ENCODE measurements at places on chromosomes 5 and 9.

DNA sequence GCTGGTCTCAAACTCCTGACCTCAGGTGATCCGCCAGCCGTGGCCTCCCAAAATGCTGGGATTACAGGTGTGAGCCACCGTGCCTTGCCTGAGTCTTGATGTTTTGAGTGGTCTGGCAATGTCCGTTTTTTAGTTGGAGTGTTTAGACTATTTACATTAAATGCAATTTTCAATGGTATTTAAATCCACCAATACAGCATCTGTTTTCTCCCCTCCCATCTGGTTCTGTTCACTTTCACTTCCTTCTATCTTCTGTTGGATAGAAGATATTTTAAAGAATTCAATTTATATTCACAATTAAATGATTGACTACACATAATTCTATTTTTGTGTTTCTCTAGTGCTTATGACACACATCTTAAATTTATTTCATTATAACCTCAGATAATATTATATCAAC is 26.0 kb upstream of the PCAT7 start:
- DNase-seq, result no peak

GRCh38 chr5:54159153-54159892 is 151.1 kb downstream of the ARL15 start:
- no peak for DNase-seq

DNA sequence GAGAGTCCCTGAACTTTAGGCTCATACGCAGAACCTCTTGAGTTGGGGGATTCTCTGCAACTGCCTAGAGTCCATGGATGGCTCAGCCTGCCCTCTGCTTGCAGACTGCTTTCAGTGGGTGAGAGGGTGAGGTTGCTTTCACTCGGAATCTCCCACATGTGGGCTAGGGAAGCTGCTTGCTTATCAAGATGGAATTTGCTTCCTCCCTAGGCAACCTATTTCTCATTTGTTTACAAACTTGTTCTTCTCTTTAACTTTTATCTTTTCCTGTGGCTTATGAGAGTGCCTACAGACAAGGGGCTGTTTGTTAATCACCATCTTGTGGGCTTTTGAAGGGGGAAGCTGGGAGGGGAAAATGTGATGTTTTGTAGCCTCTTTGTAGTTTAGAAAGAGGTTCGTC is 10.0 kb downstream of the TLE4 start:
- DNase-seq, result no peak

DNA sequence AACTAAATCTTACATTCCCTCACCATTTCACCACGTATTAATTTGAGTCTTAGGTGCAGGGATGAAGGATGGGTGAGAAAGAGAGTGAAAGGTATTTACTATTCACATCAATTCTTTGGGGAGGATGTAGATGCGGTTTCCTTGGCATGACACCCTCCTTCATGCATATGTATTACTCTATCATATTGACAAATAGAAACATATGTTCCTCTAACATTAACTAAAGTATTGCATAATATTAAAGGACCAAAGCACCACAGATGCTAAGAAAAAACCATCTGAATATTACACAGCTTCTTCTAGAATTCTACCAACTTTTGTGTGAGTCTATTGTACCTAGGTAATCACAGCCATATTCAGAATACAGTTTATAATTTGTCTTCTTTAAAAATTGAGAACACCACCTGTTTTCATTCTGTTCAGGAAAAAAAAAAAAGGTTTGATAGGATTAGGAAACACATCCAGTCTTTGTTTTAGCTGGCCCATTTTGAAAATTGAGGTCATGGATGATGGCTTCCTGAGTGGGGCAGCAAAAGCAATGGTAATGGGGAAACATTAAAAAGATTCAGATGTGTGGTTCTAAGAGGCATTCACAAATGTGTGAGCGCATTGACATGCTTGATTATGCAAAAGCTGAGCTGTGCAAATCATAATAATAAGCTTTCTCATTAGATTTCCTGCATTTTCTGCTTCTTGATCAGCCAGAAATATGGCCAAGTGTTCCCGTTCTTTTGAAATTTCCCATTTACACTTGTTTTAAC is 1011.5 kb upstream of the NUDT12 start:
- DNase-seq, result no peak

- DNase-seq, result no peak
Measured at GRCh38 chr9:130058154-130058553, 4.4 kb downstream of the GPR107 start.

DNA sequence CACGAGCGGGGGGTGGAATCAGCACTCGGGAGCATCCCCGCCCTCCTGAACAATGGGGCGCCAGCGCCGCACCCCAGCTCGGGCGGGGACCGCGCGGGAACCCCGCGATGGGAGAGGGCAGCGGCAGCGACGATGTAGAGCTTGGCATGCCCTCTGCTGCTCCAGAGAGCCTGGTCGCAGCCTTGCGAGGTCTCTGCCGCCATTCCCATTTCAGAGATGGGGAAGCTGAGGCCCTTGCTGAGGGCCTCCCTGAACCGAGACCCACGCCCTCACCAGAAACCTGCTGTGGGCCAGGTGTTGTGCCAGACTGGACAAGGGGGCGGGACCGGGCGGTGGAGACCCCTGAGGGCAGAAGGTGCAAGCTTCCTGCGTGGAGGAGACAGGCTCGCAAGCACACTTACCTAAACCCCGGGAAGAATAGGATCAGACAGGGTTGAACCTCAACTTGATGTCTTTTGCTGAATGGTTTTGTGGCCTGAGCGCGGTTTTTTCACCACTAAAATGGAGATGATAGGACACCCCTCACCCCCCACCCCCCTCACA is 647 bp upstream of the MEGF9 start:
- DNase-seq, result no peak

DNA sequence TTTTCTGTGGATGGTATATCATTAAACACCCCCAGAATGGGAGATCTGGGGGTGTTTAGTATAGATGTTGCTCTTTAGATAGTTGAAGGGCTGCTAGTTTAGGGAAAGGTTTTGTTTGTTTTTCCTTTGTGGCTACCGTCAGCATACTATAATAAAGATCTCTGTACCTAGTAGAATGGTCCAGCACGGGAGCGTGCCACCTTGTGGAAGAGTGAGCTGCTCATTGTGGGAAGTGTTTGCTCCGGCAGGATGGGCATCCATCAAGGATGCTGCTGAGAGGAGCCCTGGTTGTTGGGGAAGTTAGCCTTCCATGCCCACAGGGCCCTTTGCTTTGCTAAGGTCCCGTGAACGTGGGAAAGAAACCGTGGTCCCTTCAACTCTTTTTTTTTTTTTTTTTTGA is 113.1 kb downstream of the LIFR start:
- DNase-seq, result no peak

- no peak for DNase-seq
Measured at GRCh38 chr5:78799266-78800017, 150.9 kb upstream of the LHFPL2 start.

DNA sequence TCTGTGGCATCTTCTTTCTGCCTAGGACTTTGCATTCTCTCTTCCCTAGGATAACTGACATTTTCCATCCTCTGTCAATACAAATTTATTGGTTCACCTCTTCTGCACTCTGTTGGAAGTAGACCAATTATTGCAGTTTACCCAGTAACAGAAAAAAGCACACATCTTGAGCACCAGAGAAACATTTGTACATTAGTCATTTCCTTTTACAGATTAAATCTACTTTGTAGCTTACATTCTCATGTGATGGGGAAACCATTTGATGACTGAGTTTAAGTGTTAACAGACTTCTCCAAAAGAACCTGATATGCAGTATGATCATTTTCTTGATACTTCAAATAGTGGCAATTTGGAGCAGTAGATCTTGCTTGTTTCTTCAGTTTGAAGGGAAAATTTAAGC is 1098.8 kb downstream of the DTWD2 start:
- DNase-seq, result no peak

DNA sequence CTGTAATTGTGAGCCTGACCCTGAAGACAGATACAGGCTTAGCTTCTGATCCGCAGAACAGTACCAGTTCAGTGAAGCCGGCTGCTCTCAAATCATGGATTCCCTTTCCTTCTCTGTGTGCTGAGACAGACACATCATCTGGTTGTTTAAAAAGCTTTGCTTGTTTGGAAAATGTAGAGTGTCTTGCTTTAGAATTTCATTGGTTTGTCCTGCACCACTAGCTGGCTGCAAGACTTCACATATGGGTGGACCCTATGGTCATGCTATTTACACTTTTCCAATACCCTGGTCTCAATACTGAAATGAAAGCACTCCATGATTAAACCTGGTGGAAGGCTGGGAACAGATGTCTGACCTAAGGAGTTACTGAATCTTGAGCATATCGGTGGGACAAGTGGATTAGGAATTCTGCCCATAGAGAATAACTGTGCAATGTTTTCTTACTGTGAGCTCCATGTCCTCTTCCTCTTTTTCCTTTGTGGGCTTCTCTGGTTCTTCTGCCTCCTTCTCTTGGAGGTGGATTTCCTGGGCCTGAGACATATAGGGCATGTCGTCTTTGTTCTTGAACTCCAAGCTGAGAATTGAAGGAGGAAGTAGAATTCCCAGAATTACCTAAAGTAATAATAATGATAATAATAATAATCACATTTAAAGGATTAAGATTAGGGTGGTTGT is 201.1 kb upstream of the KLF9 start:
- DNase-seq, result peak; percentile 39

DNA sequence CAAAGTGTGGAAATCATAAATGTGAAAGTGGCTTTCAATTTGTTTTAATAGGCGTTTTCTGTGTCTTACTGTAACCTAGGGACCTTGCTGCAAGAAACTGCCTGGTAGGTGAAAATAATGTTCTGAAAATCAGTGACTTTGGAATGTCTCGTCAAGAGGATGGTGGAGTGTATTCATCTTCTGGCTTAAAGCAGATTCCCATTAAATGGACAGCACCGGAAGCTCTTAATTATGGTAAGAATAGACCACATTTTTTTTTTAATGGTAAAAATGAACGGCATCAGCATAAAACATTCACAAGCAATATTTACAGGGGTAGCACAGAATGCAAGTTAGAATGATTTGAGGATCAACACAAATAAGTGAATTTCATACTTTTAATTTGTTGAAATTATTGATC is 229.1 kb downstream of the PJA2 start:
- no peak for DNase-seq

GRCh38 chr5:8471581-8471980 is 602.6 kb downstream of the MTRR start:
- no peak for DNase-seq

DNA sequence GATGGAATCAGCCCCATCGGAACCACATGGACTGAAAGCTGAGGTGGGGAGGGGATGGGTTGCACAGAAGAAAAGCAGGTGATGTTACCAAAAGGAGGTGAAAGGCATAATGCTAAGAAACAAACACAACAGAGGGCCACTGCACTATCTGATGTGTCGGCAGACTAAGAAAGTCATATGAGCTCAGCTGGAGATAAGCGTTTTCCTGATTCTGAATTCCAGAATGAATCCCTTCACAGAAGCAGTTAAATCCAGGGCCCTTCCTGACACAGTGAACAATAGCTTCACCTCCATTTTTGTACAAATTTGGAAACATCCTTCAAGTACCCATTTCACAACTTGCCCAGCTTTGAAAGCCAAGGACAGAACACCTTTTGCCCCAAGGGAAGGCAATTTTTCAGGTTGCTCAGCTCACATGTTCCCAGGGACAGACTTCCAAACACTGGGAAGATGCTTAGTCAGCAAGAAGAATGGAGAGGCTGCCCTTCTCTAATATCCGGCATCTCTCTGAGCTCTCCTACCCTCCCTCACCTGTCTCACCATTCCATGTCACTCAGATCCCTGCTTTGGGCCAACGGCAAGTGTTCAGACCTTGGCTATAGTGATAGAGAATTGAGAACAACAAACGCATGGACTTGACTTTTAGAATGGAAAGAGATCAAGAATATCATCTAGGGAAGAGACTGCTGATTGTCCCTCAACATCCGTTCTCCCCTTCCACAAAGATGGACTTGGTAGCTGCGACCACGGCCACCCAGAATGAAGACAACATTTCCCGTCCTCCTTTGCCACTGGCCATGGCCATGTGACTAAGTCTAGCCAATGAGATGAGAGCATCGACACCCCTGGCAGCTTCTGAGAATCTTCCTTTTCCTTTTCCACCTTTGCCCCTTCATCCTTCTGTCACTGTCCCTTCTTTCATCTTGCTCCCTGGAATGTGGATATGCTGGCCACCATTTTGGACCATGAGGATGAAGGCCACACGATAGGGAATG is 68.6 kb upstream of the IL17B start:
- no peak for DNase-seq

DNA sequence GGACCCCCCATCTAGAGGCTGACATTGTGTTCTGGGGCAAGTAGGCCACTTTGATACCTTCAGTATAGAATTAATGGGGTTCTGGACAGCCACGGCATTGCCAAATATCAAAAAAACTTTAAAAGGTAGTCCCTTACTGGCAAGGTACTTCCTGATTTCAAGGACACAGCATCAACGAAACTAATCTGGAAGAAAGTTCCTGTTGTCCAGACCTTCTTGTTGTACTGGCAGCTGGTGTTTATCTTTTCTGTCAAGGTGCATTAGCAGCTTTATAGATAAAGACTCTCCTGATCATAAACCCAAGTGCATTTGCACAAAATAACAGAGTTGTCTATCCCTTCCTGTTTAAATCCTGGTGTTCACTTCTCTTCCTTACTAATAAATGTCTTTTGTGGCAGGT is 23.7 kb upstream of the GOLGA1 start:
- DNase-seq, result no peak

DNA sequence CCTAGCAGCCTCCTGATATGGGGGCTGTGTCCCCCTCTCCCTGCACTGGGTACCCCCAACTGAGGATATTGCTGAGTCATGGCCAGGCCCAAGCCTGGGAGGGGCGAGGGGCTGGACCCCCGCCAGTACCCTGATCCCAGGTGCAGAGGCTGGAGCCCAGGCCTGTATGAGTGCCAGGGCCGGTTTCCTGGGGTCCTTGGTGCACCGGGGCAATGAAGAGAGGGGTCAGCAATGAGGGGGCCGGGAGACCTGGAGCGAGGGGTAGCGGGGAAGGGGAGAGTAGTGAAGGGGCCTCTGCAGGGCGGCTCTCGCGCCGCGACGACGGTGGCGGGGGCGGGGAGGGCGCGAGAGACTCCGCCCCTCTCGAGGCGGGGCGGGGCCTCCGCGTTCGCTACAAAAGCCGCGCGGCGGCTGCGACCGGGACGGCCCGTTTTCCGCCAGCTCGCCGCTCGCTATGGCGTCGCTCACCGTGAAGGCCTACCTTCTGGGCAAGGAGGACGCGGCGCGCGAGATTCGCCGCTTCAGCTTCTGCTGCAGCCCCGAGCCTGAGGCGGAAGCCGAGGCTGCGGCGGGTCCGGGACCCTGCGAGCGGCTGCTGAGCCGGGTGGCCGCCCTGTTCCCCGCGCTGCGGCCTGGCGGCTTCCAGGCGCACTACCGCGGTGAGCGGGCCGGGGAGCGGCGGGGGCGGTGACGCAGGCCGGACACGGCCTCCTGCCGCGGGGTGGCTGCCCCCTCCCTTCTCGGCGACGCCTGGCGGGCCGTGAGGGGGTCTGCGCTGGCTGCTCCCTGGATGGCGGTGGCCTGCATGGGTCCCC is at the start of gene SQSTM1:
Gene SQSTM1, plus strand, starts transcription at position 423 of the 815 bp plus-strand sequence. Its CDS starts 32 bp downstream, at position 455.
- peak; percentile 82 for DNase-seq

- DNase-seq, result no peak
Measured at GRCh38 chr5:136886608-136887007, 521.3 kb upstream of the TRPC7 start.

DNA sequence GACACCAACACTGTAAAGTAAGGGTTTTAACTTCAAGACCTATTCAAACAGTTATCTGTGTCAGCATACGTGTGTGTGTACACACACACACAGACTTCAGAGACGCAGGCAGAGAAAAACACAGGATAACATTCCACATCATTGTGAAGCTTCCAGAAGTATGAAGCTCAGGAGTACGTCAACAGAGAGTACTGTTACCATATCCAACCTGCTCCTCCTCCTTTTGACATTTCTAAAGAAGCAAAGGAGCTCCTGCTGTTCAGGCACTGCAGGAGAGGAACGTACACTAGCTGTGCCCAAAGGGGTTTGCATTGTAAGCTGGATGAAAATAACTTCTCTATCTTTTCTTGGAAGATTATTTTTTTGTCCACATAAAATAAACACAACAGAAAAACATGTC is 180.7 kb downstream of the MEF2C start:
- no peak for DNase-seq

All from hippocampal formation (tissue), 2 donors.